ENCODE measurements at places on chromosomes 1 and 21. TPM values are rescaled to one million over a fixed set of nuclear protein-coding genes. Genes with fewer than 3 reads are reported as not detected.

Gene RGS16
- 0.57 TPM for polyA plus RNA-seq

Gene RAP1GAP
- not detected for polyA plus RNA-seq

Gene SYCP1
- not detected for polyA plus RNA-seq

Gene TTC24
- not detected for polyA plus RNA-seq

Gene RHBG
- polyA plus RNA-seq: not detected

Measured in CD4-positive, CD25-positive, alpha-beta regulatory T cell (primary cell).